SK-N-SH (cell line): ENCODE measurements at places on chromosomes 7 and 10. TPM values are rescaled to one million over a fixed set of nuclear protein-coding genes. Genes with fewer than 3 reads are reported as not detected.

OPN4 gene
- polyA plus RNA-seq: 0.03 TPM in 1 of 2 replicates, not detected in the other

PODXL gene
- 76.1 and 86.0 TPM in 2 replicates for polyA plus RNA-seq

SLC12A9 gene
- 29.7 and 31.0 TPM in 2 replicates for polyA plus RNA-seq

ZNF746 gene
- 8.4 and 11.1 TPM in 2 replicates for polyA plus RNA-seq

GTF2IRD2 gene
- polyA plus RNA-seq: 23.6 and 29.5 TPM in 2 replicates

GRCh38 chr7:20064974-20065862 lies 152.0 kb downstream of the MACC1 start:
- no peak overlapping the region for H3K4me3 ChIP-seq
- DNase-seq: no peak
- H3K27me3 ChIP-seq: no peaks in the 10 kb centered on the region
- no peak overlapping the region for H3K27ac ChIP-seq
- no peaks in the 10 kb centered on the region for H3K36me3 ChIP-seq

GRCh38 chr10:79310911-79311573 lies 36.2 kb upstream of the PPIF start:
- no peak overlapping the region for H3K4me3 ChIP-seq
- DNase-seq: peak; percentile 42
- peak overlapping the region; percentile 44; the same call in 1 of the 2 replicates for H3K27ac ChIP-seq
- no peaks in the 10 kb centered on the region for H3K4me1 ChIP-seq

DNA sequence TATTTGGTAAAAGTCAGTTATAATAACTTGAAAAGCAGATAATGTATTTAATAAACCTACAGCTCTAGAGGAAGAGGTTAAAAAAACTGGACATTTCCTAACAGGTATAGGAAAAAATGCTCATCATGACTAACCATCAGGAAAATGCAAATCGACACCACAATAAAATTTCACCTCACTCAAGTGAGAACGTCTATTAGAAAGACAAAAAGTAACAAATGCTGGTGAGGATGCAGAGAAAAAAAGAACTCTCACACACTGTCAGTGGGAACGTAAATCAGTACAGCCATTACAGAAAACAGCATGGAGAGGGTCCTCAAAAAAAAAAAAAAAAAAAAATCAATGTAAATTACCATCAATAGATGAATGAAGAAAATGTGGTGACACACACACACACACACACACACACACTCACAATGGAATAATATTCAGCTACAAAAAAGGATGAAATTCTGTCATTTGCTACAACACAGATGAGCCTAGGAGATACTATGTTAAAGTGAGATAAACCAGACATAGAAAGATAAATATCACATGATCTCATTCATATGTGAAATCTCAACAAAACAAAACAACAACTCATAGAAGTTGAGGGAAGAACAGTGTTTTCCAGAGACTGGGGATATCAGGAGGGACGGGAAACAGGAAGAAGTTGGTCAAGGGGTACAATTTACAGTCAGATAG lies 20.1 kb downstream of the EPC1 start:
- H3K4me1 ChIP-seq: peaks cover 14% of the 10 kb centered on the region
- H3K27ac ChIP-seq: no peak overlapping the region
- no peaks in the 10 kb centered on the region for H3K27me3 ChIP-seq
- DNase-seq: no peak
- H3K4me3 ChIP-seq: no peak overlapping the region

DNA sequence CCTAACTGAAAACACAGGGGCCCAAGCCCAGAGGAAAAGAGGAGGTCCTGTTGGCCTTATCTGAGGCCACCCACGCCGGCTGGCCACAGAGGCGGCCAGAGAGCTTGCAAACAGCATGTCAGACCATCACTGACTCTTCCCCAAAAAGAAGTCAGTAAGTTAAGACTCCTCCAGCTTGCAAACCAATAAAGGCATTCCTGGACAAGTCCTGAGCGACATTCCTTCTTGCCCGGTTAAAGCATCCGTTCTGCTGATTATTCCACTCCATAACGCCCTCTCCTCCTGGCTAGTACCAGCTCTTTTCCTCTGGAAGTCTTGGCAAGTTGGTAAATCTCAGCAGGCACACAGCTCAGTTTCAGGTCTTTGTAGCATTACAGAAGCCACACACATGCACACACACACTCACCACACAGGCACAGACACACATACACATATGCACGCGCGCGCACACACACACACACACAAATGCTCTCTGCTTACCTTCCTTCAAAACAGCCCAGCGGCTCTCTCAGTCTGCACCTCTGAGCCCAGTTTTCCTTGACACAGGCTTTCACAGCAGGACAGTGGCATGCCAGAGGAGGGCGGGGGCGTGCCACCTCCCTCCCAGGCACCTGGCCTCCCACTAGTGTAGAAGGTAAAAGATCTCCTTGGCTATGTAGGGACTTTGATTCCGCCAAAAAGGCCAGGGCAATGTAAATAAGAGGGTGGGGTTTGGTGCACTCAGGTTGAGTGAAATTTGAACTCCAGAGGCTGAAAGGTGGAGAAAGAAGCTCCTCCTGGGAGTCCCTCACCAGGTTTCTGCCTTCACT lies 201.4 kb downstream of the TNS3 start:
- H3K36me3 ChIP-seq: no peaks in the 10 kb centered on the region
- no peak overlapping the region for H3K4me3 ChIP-seq
- H3K27me3 ChIP-seq: no peaks in the 10 kb centered on the region
- peaks cover 10% of the 10 kb centered on the region; the same call in 1 of the 2 replicates for H3K4me1 ChIP-seq
- DNase-seq: no peak
- no peak overlapping the region for H3K27ac ChIP-seq

DNA sequence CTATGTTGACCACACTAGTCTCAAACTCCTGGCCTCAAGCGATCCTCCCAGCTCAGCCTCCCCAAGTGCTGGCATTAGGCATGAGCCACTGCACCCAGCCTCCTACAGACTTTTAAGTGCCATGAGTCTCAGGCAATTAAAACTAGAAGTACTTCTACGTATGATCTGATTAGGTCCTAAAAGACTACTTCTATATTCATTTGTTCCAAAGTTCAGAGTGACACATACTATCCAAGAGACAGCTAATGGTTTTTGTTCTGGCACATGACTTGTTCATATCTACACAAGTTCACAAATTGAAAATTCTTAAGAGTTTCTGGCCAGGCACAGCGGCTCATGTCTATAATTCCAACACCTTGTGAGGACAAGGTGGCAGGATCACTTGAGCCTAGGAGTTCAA lies 11.7 kb downstream of the ARHGAP19 start:
- no peak overlapping the region for H3K4me3 ChIP-seq
- no peaks in the 10 kb centered on the region; the same call in none of the 2 replicates for H3K4me1 ChIP-seq
- no peaks in the 10 kb centered on the region for H3K36me3 ChIP-seq

GRCh38 chr10:35916791-35917190 lies 274.7 kb upstream of the FZD8 start:
- no peak overlapping the region for H3K27ac ChIP-seq
- no peak overlapping the region for H3K4me3 ChIP-seq
- H3K4me1 ChIP-seq: peaks cover 3% of the 10 kb centered on the region
- H3K36me3 ChIP-seq: no peaks in the 10 kb centered on the region
- no peak for DNase-seq

- H3K27me3 ChIP-seq: no peaks in the 10 kb centered on the region
- DNase-seq: no peak
- H3K4me3 ChIP-seq: no peak overlapping the region
- no peaks in the 10 kb centered on the region for H3K36me3 ChIP-seq
Measured at GRCh38 chr7:70630440-70630817, 501.5 kb upstream of the GALNT17 start.

DNA sequence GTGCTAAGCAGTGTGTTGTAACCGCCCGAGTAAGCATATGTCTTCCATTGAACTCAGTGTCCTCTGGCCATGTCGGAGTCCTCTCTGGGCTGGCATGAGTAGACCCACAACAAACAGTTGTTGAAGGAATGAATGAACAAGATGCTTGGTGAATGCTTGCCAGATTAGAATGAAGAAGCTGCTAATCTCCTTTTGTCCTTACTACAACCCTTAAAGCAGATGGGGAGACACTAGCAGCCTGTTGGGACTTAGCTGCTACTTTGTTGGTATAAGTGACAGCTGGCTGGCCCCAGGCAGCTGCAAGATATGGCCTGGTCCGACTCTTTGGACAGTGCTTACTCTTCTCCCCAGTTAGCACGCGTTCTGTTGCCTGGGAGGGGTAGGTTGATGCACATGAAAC lies 370.1 kb downstream of the RPS24 start:
- H3K36me3 ChIP-seq: no peaks in the 10 kb centered on the region
- H3K27ac ChIP-seq: no peak overlapping the region; the same call in 1 of the 2 replicates
- H3K27me3 ChIP-seq: no peaks in the 10 kb centered on the region
- DNase-seq: no peak
- H3K4me1 ChIP-seq: no peaks in the 10 kb centered on the region

DNA sequence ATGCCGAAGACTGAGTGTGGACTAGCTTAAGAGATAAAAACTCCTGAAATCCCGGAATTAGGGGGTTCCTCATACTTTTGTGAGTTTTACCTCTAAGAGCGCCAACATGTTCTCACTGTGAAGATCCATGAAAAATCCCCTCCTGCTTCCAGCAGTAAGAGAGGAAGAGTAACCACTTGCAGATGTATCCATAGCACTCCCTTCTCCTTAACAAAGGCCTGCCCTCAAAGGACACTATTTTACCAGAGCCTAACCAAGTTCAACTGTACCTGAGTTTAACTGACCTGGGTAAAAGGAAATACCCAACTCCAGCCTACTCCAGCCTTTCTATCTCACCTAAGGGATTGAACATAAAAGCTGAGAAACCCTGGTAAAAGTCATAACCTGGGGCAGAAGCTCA lies 280.9 kb downstream of the POLR1F start:
- no peak overlapping the region for H3K27ac ChIP-seq
- DNase-seq: no peak
- no peak overlapping the region for H3K4me3 ChIP-seq
- H3K27me3 ChIP-seq: peaks cover 30% of the 10 kb centered on the region; the same call in 1 of the 2 replicates
- H3K36me3 ChIP-seq: no peaks in the 10 kb centered on the region
- no peaks in the 10 kb centered on the region for H3K4me1 ChIP-seq

- no peaks in the 10 kb centered on the region for H3K27me3 ChIP-seq
- no peak for DNase-seq
- H3K36me3 ChIP-seq: no peaks in the 10 kb centered on the region
- H3K4me1 ChIP-seq: no peaks in the 10 kb centered on the region
Measured at GRCh38 chr10:84076047-84076388, 63.3 kb upstream of the GHITM start.

- H3K27me3 ChIP-seq: no peaks in the 10 kb centered on the region
- no peaks in the 10 kb centered on the region for H3K36me3 ChIP-seq
- no peak overlapping the region for H3K27ac ChIP-seq
- no peaks in the 10 kb centered on the region for H3K4me1 ChIP-seq
Measured at GRCh38 chr10:81848514-81848913, 26.5 kb upstream of the NRG3 start.

DNA sequence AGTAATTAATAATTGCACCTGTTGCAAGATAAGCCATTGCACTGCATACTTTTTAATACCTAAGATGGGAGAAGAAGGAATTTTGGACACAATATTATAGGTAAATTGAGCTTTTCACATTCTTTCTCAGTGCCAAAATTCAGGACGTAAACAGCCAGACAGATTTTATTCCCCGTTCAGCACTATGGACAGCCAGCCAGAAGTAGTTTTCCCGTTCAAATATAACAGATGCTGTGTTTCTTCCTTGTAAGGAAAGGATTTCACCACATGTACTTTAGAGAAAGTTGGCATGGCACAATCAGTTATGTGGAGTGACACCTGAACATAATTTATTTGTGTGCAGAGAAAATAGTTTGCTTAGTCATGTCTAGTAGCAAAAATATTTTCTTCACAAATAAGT lies 34.8 kb downstream of the SEMA3E start:
- H3K27ac ChIP-seq: no peak overlapping the region
- H3K4me1 ChIP-seq: no peaks in the 10 kb centered on the region; the same call in 1 of the 2 replicates
- no peak overlapping the region for H3K4me3 ChIP-seq
- no peak for DNase-seq
- H3K27me3 ChIP-seq: no peaks in the 10 kb centered on the region

DNA sequence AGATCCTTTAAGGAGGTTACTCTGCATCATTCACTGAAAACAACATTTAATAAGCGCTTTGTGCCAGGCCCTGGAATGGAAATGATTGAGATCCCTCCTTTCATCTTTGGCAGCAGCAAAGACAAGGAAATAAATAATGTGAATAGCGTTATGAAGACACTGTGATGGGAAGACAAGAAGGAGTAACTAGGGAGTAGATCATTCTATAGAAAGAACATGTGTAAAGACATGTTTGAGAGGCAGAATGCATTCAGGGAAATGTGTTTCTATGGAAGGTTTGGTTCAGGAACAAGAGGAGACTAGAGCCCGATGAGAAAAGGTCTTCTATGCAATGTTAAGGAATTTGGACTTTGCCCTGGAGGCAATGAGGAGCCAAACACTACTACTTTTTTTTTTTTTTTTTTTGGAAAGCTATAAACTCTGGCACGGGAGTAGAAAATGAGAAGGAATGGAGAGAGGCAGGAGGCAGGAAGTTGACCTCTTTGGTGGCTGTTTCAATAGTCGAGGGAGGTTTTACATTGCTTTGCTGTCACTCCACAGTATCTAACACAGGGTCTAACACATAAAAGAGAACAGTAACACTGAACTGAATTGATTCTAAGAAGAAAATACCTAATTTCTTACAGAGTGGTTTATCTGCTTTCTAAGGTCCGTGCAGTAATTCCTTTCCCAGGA lies 44.9 kb downstream of the SMURF1 start:
- H3K4me1 ChIP-seq: peaks cover 3% of the 10 kb centered on the region
- H3K4me3 ChIP-seq: no peak overlapping the region
- H3K27me3 ChIP-seq: no peaks in the 10 kb centered on the region
- no peak for DNase-seq

DNA sequence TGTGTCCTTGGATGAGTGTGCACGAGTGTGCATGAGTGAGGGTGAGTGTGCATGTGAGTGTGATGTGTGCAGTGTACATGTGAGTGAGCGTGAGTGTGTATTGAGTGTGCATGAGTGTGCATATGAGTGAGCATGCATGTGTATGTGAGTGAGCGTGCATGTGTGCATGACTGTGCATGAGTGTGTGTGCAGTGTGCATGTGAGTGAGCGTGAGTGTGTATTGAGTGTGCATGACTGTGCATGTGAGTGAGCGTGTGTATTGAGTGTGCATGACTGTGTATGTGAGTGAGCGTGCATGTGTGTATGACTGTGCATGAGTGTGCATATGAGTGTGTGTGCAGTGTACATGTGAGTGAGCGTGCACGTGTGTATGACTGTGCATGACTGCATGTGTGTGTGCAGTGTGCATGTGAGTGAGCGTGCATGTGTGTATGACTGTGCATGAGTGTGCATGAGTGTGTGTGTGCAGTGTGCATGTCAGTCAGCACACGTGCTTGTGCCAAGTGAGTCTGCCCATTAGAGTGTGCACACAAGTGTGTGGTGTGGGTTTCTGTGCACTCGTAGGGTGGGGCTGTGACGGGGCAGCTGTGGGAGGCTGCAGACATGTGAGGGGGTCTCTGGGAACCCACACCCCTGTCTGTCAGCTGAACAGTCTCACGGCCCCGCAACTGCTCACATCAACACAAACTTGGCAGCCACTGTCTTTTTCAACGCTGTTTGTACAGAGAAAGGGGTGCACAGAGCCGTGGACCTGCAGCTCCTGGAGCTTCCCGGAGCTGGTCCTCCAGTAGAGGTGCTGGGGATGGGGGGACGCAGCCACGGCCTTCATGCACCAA lies 14.8 kb downstream of the FOXL3 start:
- no peaks in the 10 kb centered on the region for H3K4me1 ChIP-seq
- H3K27ac ChIP-seq: no peak overlapping the region
- no peaks in the 10 kb centered on the region for H3K36me3 ChIP-seq
- DNase-seq: peak; percentile 37
- H3K4me3 ChIP-seq: no peak overlapping the region

GRCh38 chr10:74227697-74228424 lies 76.8 kb downstream of the ADK start:
- no peak for DNase-seq
- peaks cover 12% of the 10 kb centered on the region for H3K36me3 ChIP-seq
- no peak overlapping the region for H3K4me3 ChIP-seq
- H3K27ac ChIP-seq: no peak overlapping the region
